Activated CD8-positive, alpha-beta memory T cell treated with anti-CD3 and anti-CD28 coated beads, Interleukin-2, amount 50 U/mL, for 48 hours (primary cell): ENCODE measurements at places on chromosomes 1 and 21.

DNA sequence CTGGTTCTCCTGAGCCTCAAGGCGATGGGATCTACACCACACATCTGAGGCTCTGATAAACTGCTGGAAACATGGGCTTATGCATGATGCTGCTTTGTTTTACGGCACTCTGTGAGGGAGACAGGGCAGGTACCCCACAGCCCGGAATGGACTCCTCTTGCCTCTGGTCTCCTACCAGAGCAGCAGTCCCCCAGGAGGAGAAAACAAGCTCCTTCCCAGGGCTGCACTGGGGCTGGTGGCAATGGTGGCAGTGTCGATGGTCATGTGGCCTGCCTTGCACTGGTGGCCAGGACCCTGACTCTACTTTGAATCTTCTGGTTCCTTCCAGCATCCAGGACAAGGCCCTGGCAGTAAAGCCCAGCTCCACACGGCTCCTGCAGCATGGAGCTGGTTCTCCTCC is 79.4 kb downstream of the TOMM20 start:
- no peak for DNase-seq

DNA sequence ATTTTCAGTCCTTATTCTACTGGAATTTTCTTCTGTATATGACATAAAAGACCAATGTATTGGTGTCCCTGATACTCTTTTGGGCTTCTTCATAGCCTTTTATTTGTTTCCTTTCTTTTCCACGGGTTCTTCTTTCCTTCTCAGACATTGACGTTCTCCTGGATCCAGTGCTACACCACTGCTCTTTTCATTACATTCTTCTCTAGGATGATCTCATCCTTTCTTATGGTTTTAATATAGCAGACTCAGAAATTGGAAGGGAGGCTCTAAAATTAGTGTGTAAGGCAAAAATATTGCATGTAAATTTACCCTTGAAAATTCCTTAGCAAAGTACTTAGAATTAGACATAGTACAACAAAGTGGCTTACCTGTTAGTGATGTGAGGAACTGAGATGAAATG is 65.3 kb downstream of the SELENOF start:
- DNase-seq = no peak

GRCh38 chr1:50251702-50252101 is 143.0 kb downstream of the ELAVL4 start:
- no peak for DNase-seq

DNA sequence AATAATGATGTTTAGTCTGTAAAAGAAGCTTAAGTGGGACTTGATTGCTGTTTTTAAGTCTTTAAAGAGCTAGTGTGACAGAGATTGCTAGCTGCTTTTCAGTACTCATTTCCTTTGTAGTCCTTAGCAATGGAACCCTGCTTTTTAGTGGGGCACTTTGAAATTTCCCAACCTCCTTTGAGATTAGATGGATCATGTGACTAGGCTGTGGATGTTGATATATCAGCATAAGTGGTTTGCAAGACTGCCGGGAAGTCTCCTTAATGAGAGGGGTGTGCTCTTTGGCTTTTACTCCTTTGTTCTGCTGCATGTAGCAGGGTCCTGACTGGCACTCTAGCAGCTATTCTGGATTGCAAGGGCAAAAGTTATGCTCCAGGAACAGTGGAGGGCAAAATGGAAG is 11.2 kb upstream of the RCOR3 start:
- DNase-seq = no peak

DNA sequence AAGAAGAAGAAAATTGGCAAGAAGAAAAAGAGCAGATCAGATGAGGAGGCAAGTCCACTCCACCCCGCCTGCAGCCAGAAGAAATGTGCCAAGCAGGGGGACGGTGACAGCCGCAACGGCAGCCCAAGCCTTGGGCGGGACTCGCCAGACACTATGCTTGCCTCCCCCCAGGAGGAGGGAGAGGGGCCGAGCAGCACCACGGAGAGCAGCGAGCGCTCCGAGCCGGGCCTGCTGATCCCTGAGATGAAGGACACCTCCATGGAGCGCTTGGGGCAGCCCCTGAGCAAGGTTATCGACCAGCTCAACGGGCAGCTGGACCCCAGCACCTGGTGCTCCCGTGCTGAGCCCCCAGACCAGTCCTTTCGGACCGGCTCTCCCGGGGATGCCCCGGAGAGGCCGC is 9.0 kb upstream of the SLC25A34 start:
- DNase-seq = no peak

GRCh38 chr1:171852272-171852671 is 11.0 kb downstream of the DNM3 start:
- DNase-seq = no peak

DNA sequence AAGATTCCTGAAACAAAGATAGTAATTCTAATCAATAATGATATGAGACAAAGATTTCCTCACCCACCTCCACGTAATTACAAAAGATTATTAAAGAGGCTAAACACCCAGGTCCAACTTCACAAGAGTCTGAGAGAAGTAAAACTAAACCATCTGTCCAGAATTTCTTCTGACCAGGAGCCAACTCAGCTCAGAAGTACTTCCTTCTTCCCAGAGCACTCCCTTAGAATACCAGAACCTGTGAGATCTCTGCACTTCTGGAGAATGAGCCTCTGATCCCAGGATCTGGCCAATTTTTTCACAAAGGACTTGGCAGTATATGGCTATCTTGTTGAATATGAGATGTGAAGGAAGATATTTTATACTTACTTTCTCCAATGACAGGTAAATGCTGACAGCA is 120.6 kb upstream of the PALMD start:
- DNase-seq = no peak

DNA sequence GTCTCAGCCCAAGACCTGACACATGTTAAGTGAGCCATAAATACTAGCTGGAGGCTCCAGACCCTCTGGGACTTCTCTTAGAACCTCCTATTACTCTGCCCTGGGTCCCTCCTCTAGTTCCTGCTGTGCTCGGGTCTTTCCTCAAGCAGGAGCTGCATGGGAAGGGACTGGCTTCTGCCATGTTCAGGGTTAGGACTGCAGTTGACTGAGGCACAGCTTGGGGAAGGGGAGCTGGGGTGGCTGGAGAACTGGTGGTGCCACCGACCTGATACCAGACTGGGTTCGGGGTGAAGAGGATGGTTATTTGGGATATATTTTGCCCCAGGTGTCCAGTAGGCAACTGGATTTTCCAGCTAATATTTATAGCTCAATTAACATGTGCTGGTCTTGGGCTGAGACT is 15.7 kb downstream of the HYI start:
- no peak for DNase-seq

DNA sequence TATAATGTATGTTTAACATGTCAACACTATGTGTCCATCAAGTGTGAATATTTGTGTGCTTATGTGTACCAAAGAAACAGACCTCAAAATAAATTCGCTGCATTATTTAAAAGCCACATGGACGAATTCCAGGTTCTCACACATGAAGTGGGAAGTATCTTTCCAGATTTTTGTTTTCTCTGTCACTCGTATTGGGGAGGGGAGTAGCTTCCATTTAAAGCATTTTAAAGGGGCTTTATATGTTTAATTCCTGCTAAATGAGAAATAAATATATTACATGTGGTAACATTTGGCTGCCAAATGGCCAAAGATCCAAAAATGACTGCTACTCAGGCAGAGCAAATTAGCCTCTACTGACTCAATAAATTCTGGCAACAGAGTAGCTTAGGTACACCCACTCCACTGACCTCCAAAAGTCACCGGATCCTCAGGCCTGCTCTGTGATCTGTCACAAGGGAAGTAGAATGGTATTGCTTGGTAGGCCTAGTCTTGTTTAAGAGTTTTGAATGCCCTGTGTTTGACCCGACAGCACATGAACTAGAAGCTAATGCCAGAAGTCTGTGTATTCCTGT is 178.1 kb downstream of the ZP4 start:
- DNase-seq = no peak

DNA sequence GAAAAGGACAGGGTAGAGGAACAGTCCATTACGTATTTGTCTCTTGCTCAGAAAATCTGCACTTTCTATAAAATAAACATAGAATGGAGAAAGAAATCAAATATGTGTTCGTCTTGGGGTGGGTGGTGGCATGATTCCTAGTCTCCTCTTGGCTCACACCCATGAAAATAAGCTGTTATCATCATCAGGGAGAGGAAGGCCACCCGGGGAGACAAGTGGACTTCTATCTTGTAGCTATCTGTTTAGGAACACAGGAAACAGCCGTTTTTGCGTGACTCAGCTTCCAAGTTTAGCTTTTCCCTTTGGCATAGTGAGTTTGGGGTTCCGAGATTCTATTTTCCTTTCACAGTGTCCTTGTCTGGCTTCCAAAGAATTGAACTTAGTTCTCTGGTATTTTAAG is 622.3 kb downstream of the PTPRU start:
- no peak for DNase-seq

- no peak for DNase-seq
Observed at GRCh38 chr1:78351551-78352216, 139.1 kb upstream of the PTGFR start.

GRCh38 chr1:200228081-200228480 is 181.8 kb downstream of the ZNF281 start:
- no peak for DNase-seq
